ENCODE measurements at places on chromosomes 11 and 22.
A peak's percentile ranks its signal among the peaks of the same experiment; 100 is the strongest.

GRCh38 chr11:69242266-69242920 lies 51.6 kb upstream of the MYEOV start:
- DNase-seq = no peak

DNA sequence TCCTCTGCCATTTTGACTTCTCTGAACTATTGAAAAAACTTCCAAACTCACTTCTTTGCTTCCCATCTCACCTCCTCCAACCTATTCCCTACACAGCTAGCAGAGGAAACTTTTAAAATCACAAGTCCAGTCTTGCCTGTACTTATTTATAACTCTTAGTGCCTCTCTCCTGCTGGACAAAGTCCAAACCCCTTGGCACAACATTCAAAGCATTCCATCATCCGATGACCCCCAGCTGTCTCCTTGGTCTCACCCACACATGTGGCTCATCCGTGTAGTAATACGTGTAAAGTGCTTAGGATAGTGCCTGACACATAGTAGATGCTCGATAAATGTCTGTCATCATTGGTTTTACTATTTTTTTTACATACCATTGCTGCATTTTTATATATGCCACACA lies 101.4 kb downstream of the PARVA start:
- DNase-seq = no peak

- DNase-seq = no peak
These were observed 33.2 kb downstream of the RTN4R start for GRCh38 chr22:20234760-20235388.

GRCh38 chr11:94938095-94939055 lies 35.0 kb downstream of the CWC15 start:
- DNase-seq = no peak

DNA sequence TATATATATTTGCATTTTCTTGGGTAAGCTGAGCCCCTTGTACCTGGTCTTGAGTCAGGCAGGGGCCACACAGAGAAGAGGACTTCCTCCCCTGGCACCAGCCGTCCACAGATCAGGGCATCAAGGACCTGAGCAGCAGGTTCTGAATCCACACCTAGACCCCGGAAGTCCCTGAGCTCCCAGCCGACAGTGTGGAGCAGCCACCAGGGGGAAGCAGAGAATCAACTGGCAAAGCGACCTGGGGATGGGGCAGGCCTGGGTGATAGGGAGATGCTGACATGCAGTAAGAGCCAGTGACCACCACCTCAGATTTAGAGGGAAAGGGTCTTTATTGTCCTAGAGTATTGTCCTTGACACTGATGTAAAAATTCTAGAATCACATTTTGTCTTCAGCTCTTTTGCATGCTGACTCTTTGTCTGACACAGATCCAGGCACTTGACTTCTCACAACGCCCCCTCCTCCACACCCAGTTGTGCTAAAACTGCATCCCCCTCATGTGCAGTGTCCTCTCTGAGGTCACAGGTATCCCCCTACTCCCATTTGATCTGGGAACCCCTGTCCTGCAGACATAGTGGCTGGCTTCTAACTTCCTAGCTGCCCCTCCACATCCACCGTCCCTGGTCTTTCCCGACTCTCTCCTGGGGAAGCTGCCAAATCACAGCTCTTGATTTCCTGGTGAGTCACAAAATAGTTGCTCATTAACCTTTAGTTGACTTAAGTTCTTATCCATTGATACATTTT lies 109.3 kb downstream of the GGTLC2 start:
- peak; percentile 84 for DNase-seq

GRCh38 chr22:32909581-32910428 lies 108.3 kb downstream of the TIMP3 start:
- DNase-seq = no peak

DNA sequence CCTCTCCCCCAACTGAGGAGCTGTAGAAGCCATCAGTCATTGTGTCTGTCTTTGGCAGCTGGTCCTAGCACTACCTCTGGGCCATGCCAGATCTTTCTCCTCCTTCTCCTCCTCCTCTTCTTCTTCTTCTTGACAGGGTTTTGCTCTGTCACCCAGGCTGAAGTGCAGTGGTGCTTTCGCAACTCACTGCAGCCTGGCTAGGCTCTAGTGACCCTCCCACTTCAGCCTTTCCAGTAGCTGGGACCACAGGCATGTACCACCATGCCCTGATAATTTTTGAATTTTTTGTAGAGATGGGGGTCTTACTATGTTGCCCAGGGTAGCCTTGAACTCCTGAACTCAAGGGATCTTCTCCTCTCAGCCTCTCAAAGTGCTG lies 50.1 kb upstream of the SHANK2 start:
- DNase-seq = no peak

GRCh38 chr22:46292732-46293131 lies 3.9 kb upstream of the GTSE1 start:
- no peak for DNase-seq

DNA sequence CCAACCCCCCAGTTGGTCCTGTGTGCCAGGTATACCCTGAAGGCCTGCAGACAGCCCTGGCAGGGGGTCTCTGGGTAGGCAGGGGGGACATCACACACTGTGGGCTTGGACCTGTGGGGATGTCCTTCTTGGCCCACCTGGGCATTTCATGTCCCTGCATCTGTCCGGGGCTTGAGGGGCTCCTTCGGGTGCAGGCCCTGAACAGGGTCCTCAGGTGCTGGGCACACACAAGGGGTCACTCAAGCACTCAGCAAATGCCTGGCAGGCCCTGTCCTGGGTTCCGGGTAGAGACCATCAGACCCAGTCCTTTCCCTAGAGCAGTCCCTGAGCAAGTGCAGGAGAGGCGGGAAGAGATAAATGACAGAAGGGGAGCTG lies 70.5 kb upstream of the WNT11 start:
- no peak for DNase-seq

GRCh38 chr11:61627850-61628661 lies 47.2 kb upstream of the SYT7 start:
- peak; percentile 9 for DNase-seq

DNA sequence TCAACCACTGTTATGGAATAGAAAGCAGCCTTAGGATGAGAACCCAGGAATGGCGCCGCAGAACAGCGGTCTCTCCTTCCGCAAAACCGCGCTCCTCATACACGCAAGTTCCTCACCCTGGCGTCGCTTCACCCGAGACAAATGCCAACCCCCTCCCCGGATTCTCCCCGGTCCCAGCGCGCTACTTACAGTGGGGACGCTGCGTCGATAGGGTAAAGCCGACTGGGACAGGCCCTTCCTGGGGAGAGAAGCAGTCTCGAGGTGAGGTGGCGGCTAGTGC lies 287 bp downstream of the RPS13 start:
- no peak for DNase-seq

GRCh38 chr22:24077416-24077815 lies 66.3 kb downstream of the CABIN1 start:
- no peak for DNase-seq

GRCh38 chr22:24108073-24108472 lies 73.2 kb upstream of the SUSD2 start:
- no peak for DNase-seq

DNA sequence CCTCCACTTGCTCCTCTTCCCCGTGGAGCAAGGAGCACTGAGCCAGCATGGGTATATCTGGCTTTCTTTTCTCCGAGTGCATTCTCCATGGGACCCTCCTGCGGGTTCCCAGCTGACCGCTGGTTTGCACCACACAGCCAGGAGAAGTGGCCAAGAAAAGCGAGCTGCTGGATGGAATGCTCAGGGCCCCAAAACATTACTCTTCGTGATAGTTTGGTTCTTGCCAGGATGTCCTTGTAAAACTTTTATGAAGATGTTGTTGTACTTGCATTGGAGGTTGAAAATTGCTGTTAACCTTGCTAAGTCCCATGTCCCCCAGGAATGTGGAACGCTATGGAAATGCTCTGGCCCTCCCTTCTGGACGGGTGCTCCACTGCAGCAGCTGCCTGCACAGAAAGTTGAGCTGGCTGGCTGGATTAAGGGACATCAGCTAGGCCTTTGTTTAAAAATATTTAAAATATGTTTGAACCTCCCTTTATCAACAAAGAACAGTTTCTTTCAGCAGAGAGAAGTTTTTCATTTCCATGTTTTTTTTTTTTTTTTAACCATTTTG lies 68.7 kb downstream of the ZNRF3 start:
- DNase-seq = no peak

GRCh38 chr11:130068986-130069658 lies 572 bp upstream of the APLP2 start:
- peak; percentile 47 for DNase-seq

GRCh38 chr11:19216709-19217374 lies 15.1 kb upstream of the CSRP3 start:
- no peak for DNase-seq

DNA sequence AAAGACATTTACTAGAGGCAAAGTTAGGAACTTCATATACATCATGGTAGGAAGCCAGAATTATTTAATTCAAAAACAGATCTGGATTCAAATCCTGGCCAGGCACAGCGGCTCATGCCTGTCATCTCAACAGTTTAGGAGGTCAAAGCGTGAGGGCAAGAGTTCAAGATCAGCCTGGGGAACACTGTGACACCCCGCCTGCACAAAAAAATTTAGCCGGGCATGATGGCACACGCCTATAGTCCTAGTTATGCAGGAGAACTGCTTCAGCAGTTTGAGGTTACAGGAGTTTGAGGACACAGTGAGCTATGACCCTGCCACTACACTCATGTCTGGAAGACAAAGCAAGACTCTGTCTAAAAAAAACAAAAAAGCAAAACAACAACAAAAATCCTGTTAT lies 8.9 kb downstream of the MRTFA start:
- no peak for DNase-seq

GRCh38 chr22:49582678-49583077 lies 245.0 kb downstream of the BRD1 start:
- DNase-seq = no peak

- no peak for DNase-seq
These were observed 68.3 kb upstream of the LINC01488 start for GRCh38 chr11:69413015-69413801.

- DNase-seq = no peak
These were observed 30.4 kb downstream of the DUSP8 start for GRCh38 chr11:1541474-1542204.

GRCh38 chr22:42747701-42748513 lies 27.2 kb upstream of the A4GALT start:
- no peak for DNase-seq

DNA sequence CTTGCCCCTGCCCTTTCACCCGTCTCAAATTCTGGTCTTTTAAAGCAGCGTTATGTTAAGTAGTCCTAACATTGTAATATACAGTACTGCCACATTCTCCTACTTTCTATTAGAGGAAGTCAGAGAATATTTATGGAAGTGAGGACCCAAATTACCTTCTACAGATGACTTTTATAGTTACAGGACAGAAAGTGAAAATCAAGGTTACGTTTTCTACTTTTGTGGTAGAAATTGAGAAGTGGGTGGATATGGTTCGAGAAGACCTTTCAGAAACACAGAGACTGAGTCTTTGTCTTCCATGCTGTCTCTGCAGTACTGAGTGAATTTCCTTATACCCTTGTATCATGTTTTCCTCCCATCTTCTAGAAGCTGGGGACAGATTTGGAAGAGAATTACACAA lies 17.1 kb downstream of the SC5D start:
- no peak for DNase-seq

DNA sequence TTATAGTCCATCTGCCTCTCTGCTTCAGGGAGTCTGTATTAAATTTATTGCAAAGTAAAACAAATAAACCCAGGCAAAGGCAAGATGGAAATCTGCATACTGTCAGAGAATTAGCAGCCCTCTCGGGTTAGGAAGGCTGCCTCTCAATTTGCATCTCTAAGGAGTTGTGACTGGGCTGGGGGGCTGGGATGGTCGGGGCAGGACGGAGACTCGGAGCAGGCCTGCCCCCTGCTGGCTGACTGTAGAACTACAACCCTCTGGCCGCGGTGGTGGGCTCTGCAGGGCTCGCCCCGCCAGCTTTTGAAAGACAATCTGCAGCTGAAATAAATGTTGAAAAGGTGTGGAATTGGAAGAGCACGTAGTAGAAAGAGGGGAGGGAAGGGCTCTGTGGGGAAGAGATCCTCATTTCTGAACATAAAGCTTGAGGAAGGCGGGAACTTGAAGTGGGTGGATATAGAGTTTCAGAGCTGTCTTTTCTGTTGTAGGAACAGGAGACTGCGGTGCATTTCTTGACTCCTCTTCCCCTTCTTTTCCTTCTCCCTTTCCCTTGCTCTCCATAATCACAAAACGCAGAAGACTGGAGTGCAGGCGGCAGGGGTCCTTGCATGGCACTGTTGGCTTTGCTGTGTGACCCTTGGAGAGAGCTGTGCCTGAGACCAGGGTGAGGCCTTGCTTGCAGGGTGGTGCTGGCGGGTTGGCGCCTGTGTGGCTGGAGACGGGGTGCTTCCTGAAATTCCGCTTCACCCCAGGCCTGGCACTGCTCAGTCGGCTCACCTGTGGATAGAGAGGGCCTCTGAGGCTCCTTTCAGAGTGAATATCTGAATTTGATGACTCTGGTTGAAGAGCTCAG lies 22.6 kb upstream of the PKNOX2 start:
- peak; percentile 62 for DNase-seq

Measured in activated gamma-delta T cell treated with Interleukin-2 at 50 U/mL for 16 hours (primary cell).